ENCODE measurements at places on chromosomes 7 and 10. TPM values are rescaled to one million over a fixed set of nuclear protein-coding genes. Genes with fewer than 3 reads are reported as not detected.

Gene FXYD4
- not detected for total RNA-seq

Gene THSD7A
- 1.5 TPM for total RNA-seq

Gene PGAM2
- total RNA-seq = 1,123 TPM

- no peak for DNase-seq
These were observed 471.6 kb downstream of the SH2D4B start for GRCh38 chr10:81009296-81009695.

GRCh38 chr7:37659971-37660565 is 23.5 kb upstream of the GPR141 start:
- DNase-seq = no peak

DNA sequence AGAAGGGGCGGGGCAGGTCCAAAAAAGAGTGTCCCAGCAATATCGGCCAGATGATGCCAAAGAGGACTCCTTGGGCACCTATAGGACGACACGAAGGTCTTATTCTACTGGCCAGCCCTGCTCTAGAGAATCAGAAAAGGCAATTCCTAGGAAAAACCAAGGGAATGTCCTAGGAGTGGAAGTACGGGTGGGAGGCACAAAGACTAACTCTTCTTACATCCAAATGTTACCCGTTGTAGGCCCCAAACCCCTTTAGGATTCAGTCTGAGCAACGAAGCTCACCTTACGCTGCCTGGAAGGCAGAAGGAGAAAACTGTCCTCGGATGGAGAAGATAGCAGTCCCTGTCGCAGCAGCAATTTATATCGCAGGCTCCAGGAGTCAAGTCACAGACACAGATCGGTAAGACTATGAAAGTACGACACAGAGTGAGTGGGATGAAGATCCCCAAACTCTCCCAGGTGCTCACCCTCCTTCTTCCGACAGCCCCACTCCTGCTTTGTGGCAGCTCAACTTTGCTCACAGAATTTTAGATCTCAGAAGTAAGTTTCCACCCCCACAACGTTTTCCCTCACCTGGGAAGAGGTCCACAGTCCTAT is 558 bp downstream of the TCTN3 start:
- no peak for DNase-seq

DNA sequence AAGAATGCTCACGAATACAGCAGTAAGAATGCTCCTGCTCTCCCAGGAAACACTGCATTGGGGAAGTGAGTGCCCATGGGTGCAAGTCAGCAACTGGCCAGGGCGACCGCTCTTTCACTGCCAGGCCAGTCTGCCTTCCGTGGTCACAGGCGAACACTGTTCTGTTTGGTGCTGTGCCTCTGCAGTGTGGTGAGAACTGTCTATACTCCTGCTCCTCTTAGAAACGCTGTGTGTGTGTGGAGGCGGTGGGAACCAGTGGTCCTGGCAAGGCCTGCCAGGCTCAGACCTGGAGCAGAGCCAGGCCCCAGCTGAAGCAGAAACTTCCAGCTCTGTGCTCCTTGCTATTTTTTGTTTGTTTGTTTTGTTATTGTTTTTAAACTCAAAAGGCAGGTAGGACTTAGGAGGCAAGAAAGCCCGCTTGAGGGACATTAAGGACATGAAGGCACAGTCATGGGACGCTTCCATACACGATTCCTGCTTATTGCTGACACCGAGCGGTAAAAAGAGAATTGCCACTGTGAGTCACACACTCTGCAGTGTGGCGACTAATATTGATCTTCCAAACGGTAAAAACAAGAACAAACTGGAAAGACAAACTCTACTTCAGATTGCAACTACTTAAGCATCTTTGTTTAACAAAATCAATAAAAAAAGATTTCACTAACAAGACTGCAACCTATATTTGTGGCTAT is 430.8 kb downstream of the DNAJB6 start:
- DNase-seq = no peak

DNA sequence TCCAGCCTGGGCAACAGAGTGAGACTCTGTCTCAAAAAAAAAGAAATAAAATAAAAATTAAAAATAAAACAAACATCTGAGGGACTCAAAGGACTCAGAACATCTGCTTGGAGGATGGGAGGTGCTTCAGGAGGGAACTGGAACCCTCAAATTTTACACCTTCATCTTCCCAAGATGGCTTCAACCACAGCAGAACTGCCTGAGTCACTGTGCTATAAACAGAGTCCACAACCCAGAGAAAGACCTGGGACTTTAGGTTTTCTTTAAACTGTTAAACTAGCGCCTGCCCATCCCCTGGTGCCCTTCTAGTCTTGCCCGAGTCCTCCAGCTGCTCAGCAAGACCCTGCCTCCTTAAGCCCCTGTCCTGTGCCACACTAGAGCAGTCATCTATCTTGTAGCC is 40.8 kb downstream of the RGS10 start:
- DNase-seq = no peak

DNA sequence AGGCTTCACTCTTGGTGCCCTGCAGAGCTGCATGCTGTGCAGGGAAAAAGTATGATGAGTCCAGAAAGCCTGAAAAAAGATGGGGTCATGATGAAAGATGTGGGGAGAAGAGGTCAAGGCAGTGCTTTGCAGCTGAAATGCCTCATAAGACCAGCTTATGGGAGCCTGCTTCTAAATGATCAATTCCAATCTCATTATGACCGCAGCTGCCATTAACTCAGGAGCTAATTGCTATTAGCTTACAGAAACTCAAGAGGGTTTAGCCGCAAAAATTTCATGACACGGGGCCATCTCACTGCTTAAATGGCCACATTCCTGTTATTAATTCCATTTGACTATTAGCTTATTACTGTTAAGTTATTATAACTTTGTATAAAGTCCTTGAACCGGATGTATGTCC is 502.9 kb upstream of the ZMIZ1 start:
- DNase-seq = no peak

- DNase-seq = no peak
These were observed 29.6 kb downstream of the GLI3 start for GRCh38 chr7:42207420-42207819.

GRCh38 chr7:133853706-133854276 is 273.3 kb upstream of the LRGUK start:
- no peak for DNase-seq

GRCh38 chr10:28496017-28496416 is 36.9 kb upstream of the WAC start:
- no peak for DNase-seq

GRCh38 chr7:118517275-118517674 is 292.8 kb downstream of the ANKRD7 start:
- DNase-seq = no peak

DNA sequence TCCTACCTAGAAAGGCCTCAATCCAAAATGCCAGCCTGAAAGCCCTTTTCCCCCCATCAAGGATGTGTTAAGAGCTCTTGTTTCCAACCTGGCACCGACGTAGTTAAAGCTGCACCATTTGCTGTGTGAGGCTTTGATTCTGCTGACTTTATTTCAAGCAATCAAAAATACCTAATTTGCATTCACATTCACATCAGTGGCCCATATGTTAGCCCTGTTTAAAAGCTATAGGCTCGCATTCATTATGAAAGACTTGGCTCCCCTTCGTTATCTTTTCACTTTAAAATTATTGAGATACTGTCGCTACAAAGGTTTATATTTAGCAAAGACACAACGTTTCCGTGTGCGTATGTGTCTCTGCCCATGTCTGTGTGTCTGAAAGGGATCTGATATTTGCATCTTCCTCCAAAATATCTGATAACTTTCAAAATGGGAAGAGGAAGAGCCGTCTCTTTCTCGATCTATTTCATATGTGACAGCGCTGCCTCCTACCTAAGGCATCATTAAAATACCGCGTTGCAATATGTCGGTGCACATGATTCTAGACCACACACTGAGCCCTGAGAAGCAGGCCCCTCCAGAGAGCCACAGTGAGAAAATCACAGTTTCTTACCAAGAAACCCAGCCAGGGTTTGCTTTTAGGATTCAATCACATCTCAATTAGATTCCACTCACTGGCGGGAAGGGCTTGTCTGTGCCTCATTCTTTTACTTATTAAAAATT is 57.1 kb upstream of the ITPRID1 start:
- no peak for DNase-seq

DNA sequence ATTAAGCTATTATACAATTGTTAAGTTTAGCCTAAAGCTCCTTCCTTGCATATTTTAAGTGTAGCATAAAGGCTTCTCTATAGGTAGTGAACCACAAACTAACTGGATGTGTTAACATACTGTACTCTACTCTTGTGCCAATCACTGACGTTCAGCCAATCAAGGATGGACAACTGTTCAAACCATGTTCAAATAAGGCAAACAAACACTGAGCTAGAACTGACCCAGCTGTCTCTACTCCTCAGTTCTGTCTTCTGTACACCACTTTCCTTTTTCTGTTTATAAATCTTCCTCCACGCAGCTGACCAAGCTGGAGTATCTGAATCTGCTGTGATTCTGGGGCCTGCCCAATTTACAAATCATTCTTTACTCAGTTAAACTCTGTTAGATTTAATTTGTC is 188.7 kb upstream of the MBL2 start:
- no peak for DNase-seq

DNA sequence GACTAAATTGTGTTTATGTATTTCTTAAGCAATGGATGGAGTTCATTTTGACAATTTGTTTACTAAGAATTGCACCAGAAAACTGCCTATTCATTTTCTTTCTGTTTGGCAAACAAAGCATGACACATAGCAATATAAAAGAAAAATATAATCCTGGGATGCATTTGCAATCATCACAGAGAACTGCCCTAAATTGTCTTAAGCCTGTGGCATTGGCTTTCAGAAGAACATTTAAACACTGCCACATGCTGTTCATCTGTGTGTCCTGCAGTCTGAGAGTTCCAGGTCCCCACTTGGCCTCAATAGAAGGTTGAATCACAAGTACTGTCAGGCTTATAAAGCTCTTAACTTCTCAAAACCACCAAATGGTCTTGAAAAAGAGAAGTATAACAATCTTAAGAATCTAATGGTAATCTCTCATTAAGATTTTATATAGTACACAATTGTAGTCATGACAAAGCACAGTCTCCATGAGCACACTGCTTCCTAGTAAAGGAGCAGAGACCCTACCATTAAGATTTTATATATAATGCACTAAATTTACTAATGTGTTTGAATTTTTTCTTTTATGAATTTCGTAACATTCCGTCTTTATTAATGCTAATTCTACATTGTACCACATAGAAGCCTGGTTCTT is 29.9 kb downstream of the RNLS start:
- DNase-seq = peak; percentile 53

GRCh38 chr10:118412932-118413331 is 70.8 kb upstream of the FAM204A start:
- DNase-seq = no peak

DNA sequence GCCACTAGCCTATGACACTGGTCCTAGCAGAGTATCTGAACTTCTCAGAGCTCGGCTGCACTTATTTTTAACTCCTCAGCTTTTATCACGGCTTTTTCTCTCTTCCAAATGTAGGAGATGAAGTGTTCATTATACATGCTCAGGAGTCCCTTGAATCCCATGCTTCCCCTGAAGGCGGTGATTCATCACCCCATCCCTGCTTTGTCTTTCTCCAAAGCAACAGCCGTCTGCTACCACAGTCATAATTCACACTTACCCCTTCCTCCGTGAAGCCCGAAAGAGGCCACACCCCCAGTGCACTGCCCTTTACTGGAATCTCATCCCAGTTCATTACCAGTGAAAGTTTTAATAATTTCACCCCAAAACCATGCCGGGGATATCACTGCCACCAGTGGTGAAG is 301.5 kb upstream of the SHH start:
- DNase-seq = no peak

DNA sequence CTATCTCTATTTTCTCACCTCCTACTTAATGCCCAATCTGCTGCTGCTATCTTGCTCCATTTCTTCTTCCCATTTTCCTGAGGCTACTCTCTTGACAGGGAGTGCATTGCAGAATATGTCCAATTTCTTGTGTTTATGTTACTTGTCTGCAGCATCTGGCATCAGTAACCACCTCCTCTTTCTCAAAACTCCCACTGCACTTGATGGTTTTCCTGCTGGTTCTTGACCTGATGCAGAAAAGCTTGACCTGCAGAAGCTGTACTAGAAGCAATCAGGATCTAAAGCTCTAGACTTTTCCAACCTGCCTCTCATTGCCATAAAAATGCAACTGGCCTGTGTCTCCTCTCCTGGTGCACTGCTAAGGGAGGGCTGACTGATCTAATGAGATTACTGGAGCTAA is 287.8 kb downstream of the ZEB1 start:
- no peak for DNase-seq

DNA sequence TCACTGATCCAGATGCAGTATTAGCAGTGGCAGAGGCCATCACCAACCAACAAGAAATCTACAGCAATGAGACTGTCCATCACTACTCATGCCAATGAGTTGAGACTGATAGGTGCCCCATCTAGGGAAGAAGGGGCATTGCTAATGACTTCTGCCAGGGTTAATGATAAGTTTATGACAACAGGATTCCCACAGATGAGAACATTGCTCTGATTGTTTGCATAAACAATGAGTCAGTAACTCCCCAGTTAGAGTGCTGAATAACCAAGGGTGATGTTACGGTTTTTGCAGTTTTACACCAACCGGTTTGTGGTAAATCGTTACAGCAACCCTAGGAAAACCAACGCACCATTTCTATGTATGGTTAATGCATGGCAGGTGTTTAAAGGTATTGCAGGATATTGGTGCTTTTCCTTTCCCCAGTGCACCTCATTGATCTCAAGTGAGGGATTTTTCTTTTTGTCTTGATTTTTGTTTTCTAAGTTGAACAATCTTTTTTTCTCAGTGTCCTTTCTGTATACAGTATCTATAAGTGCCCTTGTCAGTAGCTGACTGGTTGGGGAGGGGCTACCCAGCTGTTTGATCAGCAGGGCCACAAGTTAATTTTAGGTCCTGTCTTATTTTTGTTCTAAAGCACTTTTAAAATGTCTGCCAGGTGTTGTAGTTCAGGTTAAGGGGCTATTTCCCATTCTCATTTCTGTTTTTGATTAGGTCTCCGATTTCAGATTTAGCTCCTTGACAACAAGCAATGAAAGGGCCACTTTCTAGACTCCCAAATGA is 3.9 kb upstream of the CSGALNACT2 start:
- DNase-seq = no peak

GRCh38 chr10:47296156-47296894 is 3.7 kb upstream of the GDF10 start:
- DNase-seq = no peak

DNA sequence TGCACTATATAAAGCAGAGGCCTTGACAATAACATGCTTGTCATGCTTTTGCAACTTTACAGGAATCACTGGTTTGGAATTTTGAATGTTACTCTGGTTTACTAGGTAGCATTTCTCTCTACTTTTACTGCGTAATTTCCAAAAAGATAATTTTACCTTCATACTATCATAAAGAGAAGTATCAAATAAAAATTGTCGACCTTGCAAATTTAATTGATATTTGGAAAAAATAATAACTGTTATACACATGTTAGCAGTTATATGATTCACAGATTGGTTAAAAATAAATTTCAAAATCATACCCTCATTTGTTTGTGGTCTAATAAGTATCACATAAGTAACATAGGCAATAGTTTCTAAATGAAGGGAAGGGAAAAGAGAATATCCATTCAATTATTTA is 228.5 kb upstream of the CACNA2D1 start:
- no peak for DNase-seq

DNA sequence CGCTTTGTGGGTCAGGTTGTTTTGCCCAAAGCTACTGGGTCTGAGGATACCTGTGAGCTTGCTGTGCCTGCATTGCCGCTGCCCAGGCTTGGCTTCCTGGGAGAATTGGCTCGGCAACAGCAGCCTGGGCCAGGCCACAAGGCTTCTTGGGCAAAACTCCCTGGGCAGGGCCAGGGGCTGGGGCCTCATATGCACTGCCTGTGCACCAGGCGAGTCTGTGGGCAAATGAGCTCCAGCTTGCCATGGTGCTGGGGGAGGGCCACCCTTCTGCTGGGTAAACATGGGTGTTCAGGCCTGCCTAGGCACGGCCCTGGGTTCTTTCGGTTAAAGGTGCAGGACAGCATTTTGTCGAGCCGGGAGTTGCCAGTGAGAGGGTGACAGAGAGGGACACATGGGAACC is 19.4 kb downstream of the ZMIZ1 start:
- DNase-seq = no peak

Measured in Right ventricle myocardium inferior (tissue), 1 donor.